ENCODE measurements at places on chromosomes 1 and 21. TPM values are rescaled to one million over a fixed set of nuclear protein-coding genes. Genes with fewer than 3 reads are reported as not detected.

KIAA0040 gene
- total RNA-seq = 0.11 TPM

IL10 gene
- total RNA-seq = not detected

PCAT6 gene
- 3.2 TPM for total RNA-seq

CHAF1B gene
- total RNA-seq = 1.8 TPM

APCS gene
- total RNA-seq = not detected

ILDR2 gene
- 17.4 TPM for total RNA-seq

OTUD7B gene
- 10.8 TPM for total RNA-seq

KPRP gene
- total RNA-seq = not detected

CACNA1S gene
- total RNA-seq = not detected

GRCh38 chr1:116489231-116489697 is 81.6 kb downstream of the CD58 start:
- ATAC-seq = no peak

DNA sequence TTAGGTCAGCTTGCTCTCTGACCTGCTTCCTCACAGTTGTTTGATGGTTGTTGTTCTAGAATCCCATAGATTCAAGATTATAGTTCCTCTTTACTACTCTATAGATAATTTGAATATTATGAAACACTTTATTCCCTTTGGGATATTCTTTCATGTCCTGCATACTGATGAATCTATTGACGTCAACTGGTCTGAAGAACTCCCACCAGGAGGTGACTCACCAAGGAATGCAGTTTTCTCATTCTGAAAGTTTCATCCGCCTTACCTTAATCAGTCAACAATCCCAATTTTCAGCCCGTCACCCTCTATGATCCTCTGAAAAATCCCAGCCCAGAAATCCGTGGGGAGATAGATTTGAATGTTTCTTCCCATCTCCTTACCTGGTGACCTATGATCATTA is 834.1 kb upstream of the PRMT6 start:
- ATAC-seq = no peak

- no peak for ATAC-seq
Observed at GRCh38 chr1:110390096-110390495, 730 bp downstream of the SLC16A4 start.

DNA sequence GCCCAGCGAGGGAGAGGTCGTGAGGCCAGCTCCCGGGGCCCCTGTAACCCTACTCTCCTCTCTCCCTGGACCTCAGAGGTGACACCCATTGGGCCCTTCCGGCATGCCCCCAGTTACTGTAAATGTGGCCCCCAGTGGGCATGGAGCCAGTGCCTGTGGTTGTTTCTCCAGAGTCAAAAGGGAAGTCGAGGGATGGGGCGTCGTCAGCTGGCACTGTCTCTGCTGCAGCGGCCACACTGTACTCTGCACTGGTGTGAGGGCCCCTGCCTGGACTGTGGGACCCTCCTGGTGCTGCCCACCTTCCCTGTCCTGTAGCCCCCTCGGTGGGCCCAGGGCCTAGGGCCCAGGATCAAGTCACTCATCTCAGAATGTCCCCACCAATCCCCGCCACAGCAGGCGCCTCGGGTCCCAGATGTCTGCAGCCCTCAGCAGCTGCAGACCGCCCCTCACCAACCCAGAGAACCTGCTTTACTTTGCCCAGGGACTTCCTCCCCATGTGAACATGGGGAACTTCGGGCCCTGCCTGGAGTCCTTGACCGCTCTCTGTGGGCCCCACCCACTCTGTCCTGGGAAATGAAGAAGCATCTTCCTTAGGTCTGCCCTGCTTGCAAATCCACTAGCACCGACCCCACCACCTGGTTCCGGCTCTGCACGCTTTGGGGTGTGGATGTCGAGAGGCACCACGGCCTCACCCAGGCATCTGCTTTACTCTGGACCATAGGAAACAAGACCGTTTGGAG is 23.7 kb upstream of the TNFRSF1B start:
- ATAC-seq = no peak
